Chondrocyte (in vitro differentiated cells): ENCODE measurements at places on chromosomes 16 and 17. TPM values are rescaled to one million over a fixed set of nuclear protein-coding genes. Genes with fewer than 3 reads are reported as not detected.

- no peaks in the 10 kb centered on the region for H3K27me3 ChIP-seq
- no peak for DNase-seq
- peak overlapping the region; percentile 79 for H3K4me3 ChIP-seq
- H3K27ac ChIP-seq, result peak overlapping the region; percentile 84
- H3K36me3 ChIP-seq, result no peaks in the 10 kb centered on the region
- peaks cover 58% of the 10 kb centered on the region for H3K4me1 ChIP-seq
These were observed 170.2 kb downstream of the RAB11FIP4 start for GRCh38 chr17:31561469-31562375.

GRCh38 chr17:58873926-58874325 lies 118.3 kb downstream of the PPM1E start:
- no peak for DNase-seq
- H3K27ac ChIP-seq, result no peak overlapping the region
- no peaks in the 10 kb centered on the region for H3K4me1 ChIP-seq
- H3K4me3 ChIP-seq, result no peak overlapping the region
- no peaks in the 10 kb centered on the region for H3K27me3 ChIP-seq

DNA sequence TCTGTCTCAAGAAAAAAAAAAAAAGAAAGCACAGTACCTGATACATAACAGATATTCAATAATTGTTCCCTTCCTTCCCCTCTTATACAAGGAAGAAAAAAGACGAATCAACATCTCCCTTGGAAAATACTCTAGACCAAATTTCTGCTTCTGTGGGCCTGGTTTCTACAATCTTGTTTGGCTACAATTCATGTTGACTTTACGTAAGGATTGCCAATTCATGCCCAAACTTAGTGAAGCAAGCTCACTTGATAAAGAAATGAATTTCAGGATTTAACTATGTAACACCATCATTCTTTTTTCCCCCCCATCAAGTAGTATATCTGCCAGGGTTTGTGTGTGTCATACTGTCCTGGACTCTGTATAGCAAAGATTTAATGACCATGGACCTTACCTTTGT lies 134.2 kb upstream of the TBX2 start:
- H3K27ac ChIP-seq, result no peak overlapping the region
- DNase-seq, result no peak
- peaks cover 2% of the 10 kb centered on the region for H3K36me3 ChIP-seq
- peaks cover 17% of the 10 kb centered on the region for H3K4me1 ChIP-seq

GRCh38 chr17:72358465-72358864 lies 237.6 kb downstream of the SOX9 start:
- peaks cover 3% of the 10 kb centered on the region for H3K36me3 ChIP-seq
- H3K27me3 ChIP-seq, result peaks cover 3% of the 10 kb centered on the region
- no peak overlapping the region for H3K4me3 ChIP-seq
- H3K27ac ChIP-seq, result no peak overlapping the region

DNA sequence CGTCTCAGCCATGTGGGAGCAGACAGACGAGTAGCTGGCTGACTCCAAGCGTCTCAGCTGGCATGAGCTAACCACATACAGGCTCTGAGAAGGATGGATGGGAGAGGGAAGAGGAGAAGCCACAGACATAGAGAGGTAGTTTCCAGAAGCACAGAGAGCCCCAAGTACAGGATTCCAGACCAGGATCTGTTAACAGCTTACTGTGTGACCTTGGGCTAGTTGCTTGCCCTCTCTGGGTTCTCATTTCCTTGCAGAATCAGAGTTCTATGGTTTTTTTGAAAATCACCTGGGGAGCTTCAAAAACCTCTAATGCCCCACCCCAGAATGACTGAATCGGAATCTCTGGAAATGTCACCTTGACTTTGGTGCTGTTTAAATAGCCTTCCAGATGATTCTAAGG lies 60.2 kb downstream of the ABCC6 start:
- H3K27ac ChIP-seq, result no peak overlapping the region
- no peak overlapping the region for H3K4me3 ChIP-seq
- H3K27me3 ChIP-seq, result peaks cover 6% of the 10 kb centered on the region
- peaks cover 7% of the 10 kb centered on the region for H3K36me3 ChIP-seq

GRCh38 chr16:22898131-22898530 lies 84.2 kb downstream of the HS3ST2 start:
- peaks cover 7% of the 10 kb centered on the region for H3K27me3 ChIP-seq
- no peaks in the 10 kb centered on the region for H3K36me3 ChIP-seq
- H3K4me1 ChIP-seq, result no peaks in the 10 kb centered on the region

DNA sequence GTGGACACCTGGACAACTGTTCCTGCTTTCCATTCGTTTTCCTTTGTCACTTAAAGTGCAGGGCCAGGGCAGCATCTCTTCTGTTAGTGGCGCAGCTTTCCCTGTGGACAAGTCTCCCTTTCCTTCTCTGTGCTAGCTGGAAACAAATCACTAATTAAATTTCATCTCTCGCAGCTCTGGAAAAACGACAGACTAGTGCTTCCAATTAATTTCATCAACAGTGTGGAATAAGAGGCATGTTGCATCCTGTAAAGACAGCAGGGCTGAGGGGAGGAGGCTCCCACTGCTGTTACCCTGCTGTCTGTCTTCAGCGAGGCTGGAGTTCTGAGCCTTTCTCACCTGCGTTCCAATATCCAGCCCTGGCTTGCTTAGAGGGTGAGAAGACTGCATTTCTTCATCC lies 352.1 kb upstream of the HSBP1 start:
- no peaks in the 10 kb centered on the region for H3K4me1 ChIP-seq
- H3K27me3 ChIP-seq, result no peaks in the 10 kb centered on the region
- no peak for DNase-seq
- no peak overlapping the region for H3K27ac ChIP-seq
- H3K36me3 ChIP-seq, result no peaks in the 10 kb centered on the region
- H3K4me3 ChIP-seq, result no peak overlapping the region

DNA sequence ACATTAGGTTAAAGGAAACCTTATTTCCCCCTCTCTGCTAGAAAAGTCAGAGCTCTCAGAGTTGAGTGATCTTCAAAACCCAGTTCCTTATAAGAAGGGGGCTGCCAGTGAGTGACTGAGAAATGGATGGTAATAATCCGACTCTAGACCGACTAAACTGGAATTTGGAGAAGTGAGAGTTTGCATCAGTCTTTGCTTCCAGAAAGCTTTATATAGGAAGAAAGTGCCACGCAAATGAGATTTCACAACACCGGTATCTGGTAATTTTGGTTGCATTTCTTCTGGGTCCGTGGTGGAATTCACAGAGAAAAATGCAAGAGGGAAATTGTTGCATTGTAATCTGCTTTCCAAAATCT lies 271.4 kb downstream of the MAF start:
- no peak overlapping the region for H3K27ac ChIP-seq
- H3K4me3 ChIP-seq, result no peak overlapping the region
- H3K36me3 ChIP-seq, result no peaks in the 10 kb centered on the region
- H3K4me1 ChIP-seq, result no peaks in the 10 kb centered on the region
- no peak for DNase-seq
- peaks cover 34% of the 10 kb centered on the region for H3K27me3 ChIP-seq

GRCh38 chr17:70119983-70120382 lies 45.0 kb downstream of the KCNJ16 start:
- DNase-seq, result no peak
- no peak overlapping the region for H3K4me3 ChIP-seq
- H3K36me3 ChIP-seq, result no peaks in the 10 kb centered on the region

DNA sequence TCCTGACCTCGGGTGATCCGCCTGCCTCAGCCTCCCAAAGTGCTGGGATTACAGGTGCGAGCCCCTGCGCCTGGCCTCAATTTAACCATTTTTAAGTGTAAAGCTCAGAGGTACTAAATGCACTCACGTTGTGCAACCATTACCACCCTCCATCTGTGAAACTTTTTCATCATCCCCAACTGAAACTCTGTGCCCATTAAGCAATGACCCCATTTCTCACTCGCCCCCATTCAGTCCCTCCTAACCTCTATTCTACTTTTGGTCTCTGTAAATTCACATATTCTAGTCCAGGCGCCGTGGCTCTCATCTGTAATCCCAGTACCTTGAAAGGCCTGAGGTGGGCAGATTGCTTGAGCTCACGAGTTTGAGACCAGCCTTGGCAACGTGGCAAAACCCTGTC lies 8.3 kb upstream of the SPNS3 start:
- no peaks in the 10 kb centered on the region for H3K36me3 ChIP-seq
- H3K27ac ChIP-seq, result no peak overlapping the region
- no peaks in the 10 kb centered on the region for H3K27me3 ChIP-seq
- no peak for DNase-seq

- peaks cover 15% of the 10 kb centered on the region for H3K36me3 ChIP-seq
- no peak overlapping the region for H3K4me3 ChIP-seq
- no peak for DNase-seq
- H3K4me1 ChIP-seq, result no peaks in the 10 kb centered on the region
These were observed 39.5 kb downstream of the RCVRN start for GRCh38 chr17:9865586-9865985.

GRCh38 chr16:582614-583331 lies 7.1 kb upstream of the RAB40C start:
- no peak for DNase-seq
- no peaks in the 10 kb centered on the region for H3K27me3 ChIP-seq
- H3K27ac ChIP-seq, result no peak overlapping the region
- H3K36me3 ChIP-seq, result no peaks in the 10 kb centered on the region
- peaks cover 15% of the 10 kb centered on the region for H3K4me1 ChIP-seq

DNA sequence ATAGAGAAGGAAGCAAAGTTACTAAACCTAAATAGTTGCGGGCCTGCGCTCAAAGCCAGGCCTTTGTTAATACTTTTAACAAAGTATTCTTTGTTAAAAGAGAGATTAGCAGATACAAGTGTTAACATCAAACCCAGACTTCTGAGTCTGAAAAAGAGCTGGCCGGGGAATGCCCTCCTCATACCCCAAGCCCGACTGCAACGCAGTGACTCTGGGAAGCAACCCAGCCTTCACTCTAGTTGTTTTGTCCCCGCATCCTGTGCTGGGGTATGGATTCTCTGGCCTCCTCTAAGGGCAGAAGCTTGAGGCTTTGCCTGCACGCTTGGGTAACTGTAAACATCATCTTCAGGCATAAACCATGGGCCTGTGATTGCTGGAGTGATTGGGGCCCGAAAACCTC lies 48.3 kb downstream of the ADCY7 start:
- H3K4me1 ChIP-seq, result peaks cover 15% of the 10 kb centered on the region
- peaks cover 18% of the 10 kb centered on the region for H3K36me3 ChIP-seq
- DNase-seq, result no peak
- no peak overlapping the region for H3K4me3 ChIP-seq
- H3K27ac ChIP-seq, result no peak overlapping the region

- H3K36me3 ChIP-seq, result no peaks in the 10 kb centered on the region
- peak overlapping the region; percentile 87 for H3K27ac ChIP-seq
- no peaks in the 10 kb centered on the region for H3K27me3 ChIP-seq
These were observed 21.7 kb downstream of the KRT23 start for GRCh38 chr17:40915721-40916256.

DNA sequence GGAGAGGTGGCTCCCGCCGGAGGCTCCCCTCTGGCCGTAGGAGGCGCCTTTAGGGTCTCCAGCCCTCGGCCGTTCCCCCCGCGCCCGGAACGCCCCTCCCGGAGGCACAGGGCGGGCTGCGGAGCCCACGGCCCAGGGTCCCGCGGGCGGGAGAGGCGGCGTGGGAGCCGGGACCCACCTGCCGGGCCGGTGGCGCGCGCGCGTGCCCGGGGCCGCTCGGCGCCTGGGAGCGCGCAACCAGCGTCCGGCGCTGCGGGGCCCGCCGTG lies at the start of gene MIF4GD:
Gene MIF4GD (minus strand): TSS at position 266 of the 267 bp plus-strand sequence. CDS start 1,036 bp downstream, outside the sequence.
- peak within 1 kb of the TSS; percentile 76 for H3K4me3 ChIP-seq
- no peaks in the 10 kb centered on the region for H3K27me3 ChIP-seq
- peak within 1 kb of the TSS; percentile 91 for H3K27ac ChIP-seq
- H3K4me1 ChIP-seq, result peaks cover 20% of the 10 kb centered on the region
- no peak for DNase-seq

GRCh38 chr16:58036943-58037342 lies 11.4 kb downstream of the MMP15 start:
- H3K27ac ChIP-seq, result no peak overlapping the region
- H3K36me3 ChIP-seq, result peaks cover 3% of the 10 kb centered on the region
- no peaks in the 10 kb centered on the region for H3K4me1 ChIP-seq
- DNase-seq, result no peak
- H3K4me3 ChIP-seq, result no peak overlapping the region

GRCh38 chr17:9842057-9842758 lies 16.5 kb downstream of the GLP2R start:
- DNase-seq, result no peak
- peak overlapping the region; percentile 92 for H3K27ac ChIP-seq
- H3K4me3 ChIP-seq, result peak overlapping the region; percentile 17
- peaks cover 71% of the 10 kb centered on the region for H3K4me1 ChIP-seq
- peaks cover 3% of the 10 kb centered on the region for H3K36me3 ChIP-seq

GRCh38 chr17:75652934-75653549 lies 13.9 kb downstream of the RECQL5 start:
- no peaks in the 10 kb centered on the region for H3K27me3 ChIP-seq
- H3K4me3 ChIP-seq, result no peak overlapping the region
- H3K4me1 ChIP-seq, result no peaks in the 10 kb centered on the region
- H3K36me3 ChIP-seq, result peaks cover 20% of the 10 kb centered on the region
- peak; percentile 38 for DNase-seq

DNA sequence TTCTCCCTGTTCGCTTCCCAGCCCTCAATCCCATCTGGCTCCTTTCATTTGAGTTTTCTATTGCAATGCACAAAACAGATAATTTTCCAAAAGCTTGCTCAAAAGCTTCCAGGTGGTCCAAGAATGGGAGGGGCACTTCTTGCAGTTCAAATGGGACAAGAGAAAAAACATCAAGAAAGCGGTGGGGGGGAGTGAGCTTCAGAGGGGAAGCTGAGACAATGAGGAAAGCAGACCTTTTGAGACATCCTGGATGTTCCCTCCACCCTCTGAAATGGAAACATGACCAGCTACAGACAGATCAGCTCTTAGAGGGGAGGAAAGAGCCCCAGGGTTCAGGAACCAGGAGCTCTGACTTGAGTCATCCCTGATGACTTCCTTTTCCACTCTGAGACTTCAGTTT lies 368.2 kb downstream of the SLC39A11 start:
- H3K27ac ChIP-seq, result peak overlapping the region; percentile 22
- H3K36me3 ChIP-seq, result no peaks in the 10 kb centered on the region
- no peak for DNase-seq
- no peak overlapping the region for H3K4me3 ChIP-seq

GRCh38 chr17:38735161-38735997 lies 5.2 kb downstream of the CISD3 start:
- H3K27ac ChIP-seq, result peak overlapping the region; percentile 59
- H3K4me3 ChIP-seq, result no peak overlapping the region
- no peak for DNase-seq
- no peaks in the 10 kb centered on the region for H3K27me3 ChIP-seq
- H3K4me1 ChIP-seq, result peaks cover 25% of the 10 kb centered on the region

DNA sequence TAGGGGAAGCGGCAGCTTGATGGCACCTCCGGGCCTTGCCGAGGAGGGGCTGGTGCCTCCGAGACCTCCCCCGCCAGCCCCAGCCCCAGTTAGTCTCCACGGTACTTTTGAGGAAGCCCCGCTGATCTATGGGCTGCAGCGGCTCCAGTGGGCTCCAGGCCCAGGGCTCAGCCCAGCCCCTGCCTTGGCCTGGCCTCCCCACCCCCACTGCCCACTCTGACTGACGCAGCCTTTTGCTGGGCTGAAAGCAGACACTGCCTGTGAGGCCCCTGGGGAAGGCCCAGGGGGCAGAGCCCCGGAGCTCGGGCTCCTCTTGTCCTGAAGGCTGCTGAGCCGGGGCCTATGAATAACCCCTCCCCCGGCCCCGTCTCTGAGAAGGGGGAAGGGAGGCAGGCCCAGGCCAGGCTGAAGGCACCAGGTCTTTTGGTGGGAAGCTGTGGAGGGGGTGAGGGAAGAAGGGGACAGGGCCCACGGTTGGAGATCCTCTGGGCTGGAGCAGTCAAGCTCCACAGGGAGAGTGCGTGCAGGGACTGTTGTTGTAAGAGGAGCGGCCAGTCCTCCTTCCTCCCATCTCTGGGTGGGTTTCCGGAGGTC lies 7.5 kb upstream of the SMTNL2 start:
- peak overlapping the region; percentile 36 for H3K27ac ChIP-seq
- peaks cover 9% of the 10 kb centered on the region for H3K4me1 ChIP-seq

FBXW10 gene
- total RNA-seq, result not detected in 3 replicates

SLC12A3 gene
- total RNA-seq, result not detected in 3 replicates

NUDT21 gene
- total RNA-seq, result 69.0 to 80.5 TPM (median 72.7 TPM) in 3 replicates

CHST6 gene
- total RNA-seq, result 6.3 to 7.1 TPM (median 6.7 TPM) in 3 replicates

HOXB4 gene
- total RNA-seq, result not detected in 3 replicates

IL17C gene
- not detected in 3 replicates for total RNA-seq

IL21R gene
- total RNA-seq, result 2.1 to 11.3 TPM (median 2.2 TPM) in 3 replicates

SMPD3 gene
- total RNA-seq, result 0.07 TPM in 1 of 3 replicates, not detected in the others

MEOX1 gene
- 0.07 TPM in 1 of 3 replicates, not detected in the others for total RNA-seq

TXNDC11 gene
- total RNA-seq, result 34.9 to 53.1 TPM (median 39.7 TPM) in 3 replicates
